ENCODE measurements at places on chromosomes 13 and 19.

- no peak for DNase-seq
Observed at GRCh38 chr13:32087955-32088747, 56.6 kb downstream of the FRY start.

- DNase-seq = no peak
Observed at GRCh38 chr19:55601084-55601483, 996 bp downstream of the ZNF524 start.

- no peak for DNase-seq
Observed at GRCh38 chr13:89627996-89628395, 1719.5 kb upstream of the MIR17HG start.

DNA sequence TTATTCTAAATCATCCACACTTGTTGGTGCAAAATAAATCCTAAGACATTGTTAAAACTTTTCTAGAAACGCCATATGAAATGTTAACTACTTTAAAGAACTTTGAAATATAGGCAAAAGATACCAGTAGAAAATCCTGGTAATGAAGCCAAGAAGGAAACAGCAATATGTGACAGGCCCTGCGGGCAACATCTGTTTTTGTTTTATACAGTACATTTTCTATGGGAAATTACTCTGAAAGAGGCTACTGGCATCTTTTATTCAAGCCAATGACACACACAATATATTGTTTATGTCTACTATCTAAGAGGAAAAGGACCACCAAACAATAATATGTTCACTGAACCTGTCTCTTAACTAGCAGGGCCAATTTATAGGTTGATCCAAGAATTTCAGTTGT, 829.7 kb downstream of the PCDH17 start:
- DNase-seq = no peak

- no peak for DNase-seq
Observed at GRCh38 chr13:71499235-71499634, 367.8 kb downstream of the DACH1 start.

DNA sequence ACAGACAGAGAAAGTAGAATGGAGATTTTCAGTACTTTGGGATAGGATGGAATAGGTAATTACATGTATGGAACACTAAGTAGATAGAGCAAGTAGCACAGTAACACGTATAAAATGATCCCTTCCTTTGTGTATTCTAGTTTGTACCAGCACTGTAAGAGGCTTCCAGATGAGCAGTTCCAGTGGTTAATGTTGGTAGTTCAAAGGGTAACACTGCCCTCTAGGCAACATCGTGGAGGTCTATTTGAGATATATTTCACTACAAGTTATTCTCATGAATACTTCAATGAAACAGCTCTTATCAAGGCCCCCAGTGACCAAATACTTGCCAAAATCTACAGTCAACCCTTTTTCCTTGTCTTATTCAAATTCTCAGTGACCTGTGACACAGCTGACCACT, 13.5 kb upstream of the ZNF563 start:
- no peak for DNase-seq

- no peak for DNase-seq
Observed at GRCh38 chr13:57638186-57638890, 6.8 kb downstream of the PCDH17 start.

DNA sequence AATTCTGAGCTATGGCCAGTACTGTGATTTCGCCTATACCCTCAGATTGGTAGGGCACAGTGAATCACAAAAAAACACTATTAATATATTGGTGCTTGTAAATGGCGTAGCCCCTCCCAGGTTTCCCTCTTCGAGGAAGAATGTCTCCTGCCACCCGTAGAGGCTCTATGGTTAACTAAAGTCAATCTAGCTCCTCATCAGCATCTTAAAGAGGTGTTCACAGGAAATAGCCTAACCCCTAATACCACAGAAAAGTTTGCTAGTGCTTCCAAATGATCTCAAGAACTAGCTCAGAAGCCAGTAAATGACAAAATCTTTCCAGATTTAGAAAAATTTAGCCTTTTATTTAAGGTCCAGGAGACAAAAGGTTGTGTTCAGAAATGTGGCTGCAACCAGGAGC, 56.3 kb upstream of the DCT start:
- DNase-seq = no peak

DNA sequence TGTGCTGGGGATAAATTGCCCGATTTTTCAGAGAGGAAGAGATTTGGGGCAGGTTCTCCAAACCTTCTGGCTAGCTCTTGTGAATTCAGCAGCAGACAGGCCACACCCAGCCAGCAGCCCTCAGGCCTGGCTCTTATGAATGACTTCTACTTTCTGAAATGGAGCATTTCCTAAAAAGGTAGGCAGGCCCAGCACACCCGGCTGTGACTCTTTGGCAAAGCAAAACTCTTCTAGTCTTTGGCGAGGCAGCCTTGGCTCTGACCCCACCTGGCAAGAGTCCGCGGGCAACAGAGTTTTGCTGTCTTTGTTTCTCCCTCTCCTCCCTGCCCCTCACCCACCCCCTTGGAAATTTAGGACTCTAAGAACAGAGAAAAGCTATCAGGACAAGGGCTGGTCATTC, 221.2 kb downstream of the ZNF536 start:
- DNase-seq = no peak

DNA sequence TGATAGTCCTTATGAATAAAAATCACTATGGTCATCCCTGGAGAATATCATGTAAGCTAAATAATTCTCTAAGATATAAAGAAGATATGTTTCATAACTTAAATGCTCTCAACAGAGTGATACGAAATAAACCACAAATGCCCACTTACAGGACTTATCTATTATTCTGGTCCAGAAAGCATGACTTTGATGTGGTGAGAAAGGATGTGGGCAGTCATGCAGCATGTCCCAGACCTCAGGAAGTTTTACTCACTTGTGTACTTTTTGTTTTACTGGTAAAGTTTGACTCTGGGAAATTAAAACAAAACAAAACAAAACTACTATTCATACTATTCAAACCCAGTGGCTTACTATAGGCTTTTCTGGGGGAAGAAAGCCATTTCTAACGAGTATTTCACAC, 483.2 kb upstream of the SLITRK6 start:
- DNase-seq = no peak

GRCh38 chr19:31504221-31504620, 155.0 kb upstream of the TSHZ3 start:
- DNase-seq = no peak

DNA sequence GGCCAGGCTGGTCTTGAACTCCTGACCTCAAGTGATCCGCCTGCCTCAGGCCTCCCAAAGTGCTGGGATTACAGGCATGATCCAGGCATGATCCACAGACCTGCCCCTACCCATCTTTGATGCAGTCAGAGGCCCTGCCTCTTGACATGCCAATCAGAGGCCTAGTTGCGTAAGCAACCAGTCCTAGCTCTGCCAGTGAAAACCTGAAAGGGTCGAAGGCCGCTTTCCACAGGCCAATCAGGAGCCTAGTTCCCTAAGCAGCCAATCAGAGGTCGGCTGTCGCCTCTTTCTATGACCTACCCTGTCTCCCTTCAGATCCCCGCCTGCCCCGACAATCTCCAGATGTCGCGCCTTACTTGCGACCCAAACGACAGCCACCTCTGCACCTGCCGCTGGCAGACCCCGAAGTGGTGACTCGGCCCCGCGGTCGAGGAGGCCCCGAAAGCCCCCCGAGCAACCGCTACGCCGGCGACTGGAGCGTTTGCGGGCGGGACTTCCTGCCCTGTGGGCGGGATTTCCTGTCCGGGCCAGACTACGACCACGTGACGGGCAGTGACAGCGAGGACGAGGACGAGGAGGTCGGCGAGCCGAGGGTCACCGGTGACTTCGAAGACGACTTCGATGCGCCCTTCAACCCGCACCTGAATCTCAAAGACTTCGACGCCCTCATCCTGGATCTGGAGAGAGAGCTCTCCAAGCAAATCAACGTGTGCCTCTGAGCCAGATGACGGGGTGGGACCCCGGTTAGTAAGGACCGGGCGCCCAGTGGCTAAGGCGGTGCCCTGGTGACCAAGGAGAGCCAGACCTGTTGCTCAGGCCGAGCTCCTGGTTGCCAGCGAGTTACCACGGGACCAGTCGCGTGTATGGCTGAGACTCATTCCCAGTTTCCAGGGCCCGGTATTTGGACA, 6.3 kb downstream of the SYDE1 start:
- DNase-seq = no peak

GRCh38 chr19:49101160-49101559, 13.0 kb upstream of the LIN7B start:
- no peak for DNase-seq

DNA sequence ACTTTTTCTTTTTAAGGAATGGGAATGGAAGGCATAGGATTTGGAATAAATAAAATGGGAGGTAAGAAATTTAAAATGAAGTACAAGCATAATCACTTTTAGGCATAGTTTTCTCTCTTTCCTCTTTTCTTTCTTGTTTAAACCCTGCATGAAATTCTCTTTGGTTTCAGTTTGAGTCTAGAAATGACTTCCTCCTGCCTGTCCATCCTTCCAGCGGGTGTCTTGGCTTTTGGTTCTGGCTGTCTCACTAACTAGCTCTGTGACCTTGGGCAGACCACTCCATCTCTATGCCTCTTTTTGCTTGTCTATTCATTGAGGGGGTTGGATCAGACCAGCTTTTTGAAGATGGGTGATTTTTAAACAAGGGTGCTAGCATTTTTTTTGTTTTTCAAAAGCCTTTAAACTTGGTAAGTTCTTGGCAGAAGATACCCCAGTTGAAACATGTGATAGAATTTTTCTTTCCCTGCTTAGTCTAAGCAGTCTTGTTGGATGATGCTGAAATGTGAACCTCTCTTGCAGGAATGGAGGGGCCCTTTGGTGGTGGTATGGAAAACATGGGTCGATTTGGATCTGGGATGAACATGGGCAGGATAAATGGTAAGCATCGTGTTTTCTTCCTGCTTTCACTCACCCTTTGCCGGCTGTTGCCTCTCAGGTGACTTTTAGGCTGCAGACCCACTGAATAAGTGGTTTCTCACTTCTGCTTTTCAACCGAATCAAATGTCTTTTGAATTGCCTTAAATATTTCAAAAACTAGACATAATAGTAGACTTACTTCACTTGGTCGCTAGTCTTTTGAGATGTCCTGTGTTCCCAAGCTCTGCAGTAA, 28.6 kb downstream of the PRAM1 start:
- no peak for DNase-seq

GRCh38 chr19:22502766-22503165, 80.6 kb upstream of the ZNF98 start:
- no peak for DNase-seq

GRCh38 chr13:55727683-55728082, 1413.0 kb upstream of the PRR20A start:
- DNase-seq = no peak

DNA sequence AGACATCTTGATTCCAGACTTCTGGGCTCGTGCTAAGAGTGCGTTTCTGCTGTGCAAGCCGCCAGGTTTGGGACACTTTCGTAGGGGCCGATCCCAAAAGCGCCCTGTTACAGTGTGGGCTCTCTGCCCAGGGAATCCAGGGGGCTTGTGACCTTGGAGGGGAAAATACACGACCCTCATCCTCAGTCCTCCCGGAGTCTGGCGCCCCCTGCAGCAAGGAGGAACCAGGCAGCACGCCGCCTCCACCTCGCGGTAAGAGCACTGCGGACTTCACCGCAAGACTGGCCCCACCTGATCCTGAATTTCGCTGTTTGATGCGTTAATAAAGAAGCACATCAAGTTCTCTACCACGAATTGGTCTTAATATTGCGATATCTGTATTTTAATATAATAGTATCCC, 5.2 kb downstream of the POLRMT start:
- DNase-seq = no peak

DNA sequence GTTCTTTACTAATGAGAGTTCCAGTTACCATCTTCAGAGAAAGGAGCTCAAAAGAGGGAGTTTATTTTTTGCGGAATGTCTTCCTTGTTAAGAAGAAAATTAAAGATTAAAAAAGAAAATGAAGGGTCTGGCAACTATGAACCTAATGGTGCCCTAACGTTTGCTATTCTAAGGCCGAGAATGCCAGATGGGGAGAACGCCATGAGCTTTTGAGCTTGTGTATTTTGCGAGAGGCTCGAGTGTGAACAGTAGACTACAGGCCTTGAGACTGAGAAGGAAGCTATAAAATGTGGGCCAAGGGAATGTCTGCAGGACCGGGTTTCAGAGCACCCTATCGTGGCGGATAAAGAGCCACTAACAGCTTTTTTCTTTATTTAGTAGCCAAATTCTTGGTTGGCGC, 6.7 kb downstream of the FGF14 start:
- no peak for DNase-seq

DNA sequence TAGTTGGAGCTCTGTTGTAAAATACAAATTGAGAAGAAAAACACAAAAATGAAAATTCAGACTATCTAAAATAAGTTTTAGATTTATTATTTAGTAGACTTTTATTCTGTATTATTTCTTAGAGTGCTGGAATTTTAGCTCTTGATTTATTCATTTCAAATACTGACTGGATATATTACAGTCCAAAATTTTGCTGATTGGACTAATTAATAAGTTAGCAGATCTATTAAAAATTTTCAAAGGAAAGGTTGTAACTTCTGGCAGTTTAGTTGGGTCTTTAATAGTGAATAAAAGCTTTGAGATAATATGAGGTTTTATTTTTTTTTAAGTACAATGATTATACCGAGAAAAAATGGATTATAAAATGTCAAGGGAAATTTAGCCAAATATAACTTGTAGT, 1224.9 kb upstream of the SPRY2 start:
- DNase-seq = no peak

GRCh38 chr13:36666477-36667229, 7.2 kb upstream of the SERTM1 start:
- no peak for DNase-seq

DNA sequence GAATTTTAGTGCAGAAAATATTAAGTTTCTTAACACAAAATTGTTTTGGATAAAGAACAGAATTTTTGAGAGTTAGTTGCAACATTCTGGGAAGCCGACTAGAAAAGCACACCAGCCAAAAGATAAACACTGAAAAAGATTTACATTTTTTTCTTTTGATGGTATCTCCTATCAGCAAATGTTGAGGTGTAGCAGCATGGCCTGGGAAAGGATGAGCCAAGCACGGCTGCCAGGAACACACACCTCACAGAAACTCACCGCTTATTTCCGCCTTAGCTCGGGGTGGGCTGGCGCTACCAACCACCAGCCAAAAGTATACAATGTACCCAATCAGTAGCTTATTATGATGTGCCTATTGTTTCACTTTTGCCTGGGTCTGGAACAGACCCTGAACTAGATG, 134.7 kb downstream of the MIPEP start:
- no peak for DNase-seq

- DNase-seq = no peak
Observed at GRCh38 chr13:53197424-53197823, 168.8 kb downstream of the OLFM4 start.

DNA sequence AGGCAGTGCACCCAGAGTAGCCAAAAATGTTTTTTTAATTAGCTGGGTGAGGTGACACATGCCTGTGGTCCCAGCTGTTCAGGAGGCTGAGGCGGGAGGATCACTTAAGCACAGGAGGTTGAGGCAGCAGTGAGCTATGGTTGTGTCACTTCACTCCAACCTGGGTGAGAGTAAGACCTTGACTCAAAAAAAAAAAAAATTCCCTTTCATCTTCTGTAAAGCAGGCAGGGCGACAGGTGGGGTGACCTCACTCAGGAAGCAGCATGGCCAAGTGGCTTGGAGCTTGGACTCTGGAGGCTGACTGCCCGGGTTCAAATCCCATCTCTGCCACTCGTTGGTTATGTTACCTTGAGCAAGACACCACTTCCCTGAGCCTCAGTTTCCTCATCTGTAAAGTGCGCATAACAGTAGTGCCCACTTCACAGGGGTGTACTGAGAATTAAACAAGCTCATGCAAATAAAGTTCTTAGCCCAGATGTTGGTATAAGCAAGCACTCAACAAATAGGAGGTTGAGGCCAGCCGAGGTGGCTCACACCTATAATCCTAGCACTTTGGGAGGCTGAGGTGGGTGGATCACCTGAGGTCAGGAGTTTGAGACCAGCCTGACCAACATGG, 48.3 kb downstream of the MAP4K1 start:
- DNase-seq = no peak

- no peak for DNase-seq
Observed at GRCh38 chr13:37923236-37923635, 53.7 kb upstream of the TRPC4 start.

Measured in activated T-cell treated with anti-CD3 and anti-CD28 coated beads, Interleukin-2, amount 50 U/mL, for 48 hours (primary cell).